ENCODE measurements at places on chromosomes 1 and 21.

DNA sequence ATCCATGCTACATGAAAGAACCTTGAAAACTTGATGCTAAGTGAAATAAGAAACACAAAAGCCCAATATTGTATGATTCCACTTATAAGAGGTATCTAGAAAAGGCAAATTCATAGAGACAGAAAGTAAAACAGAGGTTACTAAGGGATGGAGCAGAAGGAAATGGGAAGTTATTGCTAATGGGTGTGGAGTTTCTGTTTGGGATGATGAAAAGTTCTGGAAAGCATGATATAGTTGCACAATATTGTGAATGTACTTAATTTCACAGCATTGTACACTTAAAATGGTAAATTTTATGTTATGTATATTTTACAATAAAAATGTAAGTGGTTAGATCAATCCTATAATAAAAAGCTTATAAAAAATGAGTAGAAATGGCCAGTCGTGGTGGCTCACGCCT is 1.6 kb upstream of the NECAP2 start:
- DNase-seq: no peak
- no peak overlapping the region for H3K4me3 ChIP-seq
- no peaks in the 10 kb centered on the region for H3K27me3 ChIP-seq

- no peaks in the 10 kb centered on the region for H3K27me3 ChIP-seq
- no peaks in the 10 kb centered on the region for H3K4me1 ChIP-seq
- no peak overlapping the region for H3K27ac ChIP-seq
Measured at GRCh38 chr1:42793824-42794223, 9.0 kb downstream of the TMEM269 start.

DNA sequence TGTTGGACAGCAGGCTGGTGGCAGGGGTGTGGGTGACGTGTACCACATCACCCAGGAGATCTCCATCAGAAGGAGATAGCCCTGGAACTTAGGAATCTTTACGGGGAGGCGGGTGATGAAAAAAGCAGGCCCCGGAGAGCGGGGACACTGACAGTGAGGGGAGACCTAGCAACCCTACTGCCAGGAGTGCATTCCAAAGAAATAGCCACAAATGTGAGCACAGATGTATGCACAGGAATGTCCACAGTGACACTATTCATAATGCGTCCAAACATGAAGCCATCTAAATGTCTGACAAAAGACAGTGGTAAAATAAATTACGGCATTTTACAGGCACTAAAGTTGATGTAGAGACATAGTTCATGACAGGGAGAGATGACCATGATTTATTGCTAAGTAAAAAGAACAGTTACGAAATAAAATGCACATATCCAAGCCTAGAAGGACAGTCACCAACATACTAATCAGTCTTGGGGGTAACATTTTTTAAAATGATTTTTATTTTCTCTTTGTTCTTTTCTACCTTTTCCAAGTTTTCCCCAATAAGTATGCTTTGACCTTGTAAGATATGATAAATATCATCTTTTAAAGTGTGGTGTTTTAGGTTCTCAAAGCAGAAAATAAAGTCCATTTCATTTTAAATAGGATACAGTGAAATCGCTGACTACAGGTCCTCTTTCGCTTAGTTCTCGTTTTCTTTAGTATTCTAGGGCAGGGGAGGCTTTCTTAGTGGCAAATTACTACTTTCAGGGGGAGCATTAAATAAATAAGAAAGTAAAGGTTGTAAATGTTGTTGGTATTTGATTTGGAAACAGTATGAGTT is 21.3 kb downstream of the CD247 start:
- peaks cover 100% of the 10 kb centered on the region for H3K4me1 ChIP-seq
- H3K36me3 ChIP-seq: peaks cover 79% of the 10 kb centered on the region
- peak; percentile 17 for DNase-seq
- peak overlapping the region; percentile 99 for H3K27ac ChIP-seq

- H3K4me3 ChIP-seq: no peak overlapping the region
- no peak overlapping the region for H3K27ac ChIP-seq
- DNase-seq: no peak
Measured at GRCh38 chr1:224866940-224867339, 62.5 kb upstream of the DNAH14 start.

All from activated T-cell treated with anti-CD3 and anti-CD28 coated beads, Interleukin-2, amount 50 U/mL, for 24 hours (primary cell).